B cell (primary cell): ENCODE measurements at places on chromosomes 11 and 22. TPM values are rescaled to one million over a fixed set of nuclear protein-coding genes. Genes with fewer than 3 reads are reported as not detected.
A peak's percentile ranks its signal among the peaks of the same experiment; 100 is the strongest.

DNA sequence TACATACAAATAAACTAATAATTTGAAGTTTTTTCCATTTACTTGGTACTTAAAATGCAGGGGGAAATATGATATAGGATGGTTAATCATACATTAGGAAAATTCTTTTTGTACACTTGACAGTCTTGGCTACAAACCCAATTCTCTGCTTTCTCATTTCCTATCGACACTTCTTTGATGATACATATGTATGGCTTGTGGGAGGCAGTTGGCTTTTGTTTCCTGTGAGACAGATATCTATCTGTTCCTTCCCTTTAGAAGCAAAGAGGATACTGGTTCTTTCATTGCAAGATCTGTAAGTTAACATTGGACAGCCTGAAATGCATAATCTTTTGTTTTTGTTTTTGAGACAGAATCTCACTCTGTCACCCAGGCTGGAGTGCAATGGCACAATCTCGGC, 47.9 kb upstream of the ADORA2A start:
- DNase-seq = no peak

- DNase-seq = no peak
These were observed 6.8 kb upstream of the SLC22A8 start for GRCh38 chr11:63022441-63022840.

GRCh38 chr22:27512283-27512761, 289.2 kb downstream of the MN1 start:
- no peak for DNase-seq

GRCh38 chr11:102467080-102467708, 14.6 kb upstream of the TMEM123 start:
- DNase-seq = no peak

DNA sequence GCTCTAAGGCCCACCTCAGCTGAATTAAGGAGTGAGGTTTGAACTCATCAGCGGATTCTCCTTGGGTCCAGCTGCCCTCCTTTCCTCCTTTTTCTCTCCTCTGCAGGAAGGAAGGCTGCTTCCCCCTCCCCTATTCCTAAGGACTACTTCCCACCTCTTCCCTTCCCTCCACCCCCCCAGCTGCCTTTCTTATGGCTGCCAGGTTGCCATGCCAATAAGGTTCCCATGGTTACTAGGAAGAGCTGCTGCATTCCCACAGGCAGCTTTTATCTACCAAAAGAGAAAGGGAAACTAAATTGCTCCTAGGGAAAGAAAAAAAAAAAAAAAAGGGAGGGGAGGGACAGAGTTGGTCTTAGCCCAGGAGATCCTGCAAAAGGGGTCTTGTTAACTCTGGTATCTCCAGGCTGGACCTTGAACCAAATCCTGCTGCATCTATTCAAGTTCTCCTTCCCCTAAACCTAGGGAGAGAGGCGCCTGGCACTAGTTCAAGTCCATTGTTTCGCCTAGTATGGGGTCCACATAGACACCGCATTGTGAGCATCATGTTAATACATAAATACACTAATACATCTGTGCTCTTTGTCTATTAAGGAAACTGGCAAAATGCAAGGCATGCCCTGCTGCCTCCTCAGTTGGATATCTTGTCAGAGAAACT, 21.2 kb upstream of the FEZ1 start:
- DNase-seq = no peak

DNA sequence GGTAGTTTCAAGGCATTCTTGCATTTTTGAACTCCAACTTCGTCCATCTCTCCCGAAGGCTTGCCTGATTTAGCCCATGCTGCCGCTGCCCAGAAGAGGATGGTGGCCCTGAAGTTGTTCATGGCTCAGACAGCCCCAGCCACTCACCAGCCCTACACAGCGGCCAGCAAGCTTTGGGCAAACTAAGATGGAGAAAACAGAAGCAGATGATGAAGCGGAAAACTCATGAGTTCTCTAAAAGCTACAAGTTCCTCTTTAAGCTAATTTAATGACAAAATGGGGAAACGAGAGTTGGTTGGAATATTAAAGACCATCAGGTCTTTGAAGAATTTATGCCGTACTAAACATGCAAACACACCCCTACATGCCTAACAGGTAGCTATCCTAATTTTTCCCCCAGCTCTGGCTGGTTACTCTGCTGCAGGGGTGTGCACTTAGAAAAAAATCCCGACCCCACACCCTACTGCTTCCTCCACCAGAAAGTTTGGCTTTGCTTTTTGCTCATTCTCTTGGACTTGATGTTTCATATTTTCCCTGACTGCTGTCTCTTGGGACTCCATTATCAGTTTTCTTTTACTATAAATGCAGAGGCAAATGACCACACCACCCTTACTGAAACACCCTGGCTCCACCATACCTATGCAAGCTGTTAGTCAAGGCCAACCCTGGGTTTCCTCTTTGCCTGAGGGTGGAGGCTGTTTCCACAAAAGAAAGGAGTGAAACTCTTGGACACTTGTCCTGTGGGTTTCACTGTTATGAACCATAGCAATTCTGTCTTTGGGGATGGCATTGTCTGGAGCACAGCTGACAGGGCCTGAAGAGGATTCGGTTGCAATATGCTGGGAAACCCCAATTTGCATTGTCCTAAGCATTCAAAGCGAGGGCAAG, at the start of gene MPEG1:
Gene MPEG1, minus strand, starts transcription at position 184 of the 888 bp plus-strand sequence. Its CDS starts 62 bp downstream, at position 122.
- DNase-seq = peak; percentile 83

DNA sequence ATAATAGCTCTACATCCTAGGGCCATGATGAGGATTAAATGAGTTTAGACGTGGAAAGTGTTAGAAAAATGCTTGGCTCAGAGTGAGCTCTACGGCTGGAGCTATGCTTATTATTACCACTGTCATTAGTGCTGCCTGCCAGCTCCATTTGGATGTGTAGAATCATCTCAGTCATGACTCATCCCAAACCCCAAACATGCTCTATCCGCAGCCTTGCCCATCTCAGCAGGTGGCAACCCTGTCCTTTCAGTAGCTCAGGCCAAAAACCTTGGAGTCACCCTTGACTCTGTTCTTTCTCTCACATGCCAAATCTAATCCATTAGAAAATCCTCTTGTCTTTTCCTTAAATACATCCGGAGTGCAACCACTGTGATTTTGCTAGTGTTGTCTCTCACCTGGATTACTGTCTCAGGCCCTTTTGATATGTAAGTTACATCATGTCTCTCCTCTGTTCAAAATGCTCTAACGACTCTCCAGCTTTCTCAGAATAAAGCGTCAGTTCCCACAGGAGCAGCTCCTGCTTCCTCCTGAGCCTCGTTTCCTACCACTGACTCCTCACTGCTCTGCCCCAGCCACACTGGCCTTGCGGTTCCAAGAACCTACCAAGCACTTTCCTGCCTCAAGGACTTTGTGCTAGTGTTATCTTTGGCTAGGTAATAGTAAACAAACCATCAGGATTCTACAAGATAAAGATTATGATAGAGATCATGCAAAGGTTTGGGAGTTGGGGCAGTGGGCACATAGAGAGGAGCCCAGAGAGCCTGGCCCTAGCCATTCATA, 10.5 kb upstream of the CHRM1 start:
- DNase-seq = no peak

DNA sequence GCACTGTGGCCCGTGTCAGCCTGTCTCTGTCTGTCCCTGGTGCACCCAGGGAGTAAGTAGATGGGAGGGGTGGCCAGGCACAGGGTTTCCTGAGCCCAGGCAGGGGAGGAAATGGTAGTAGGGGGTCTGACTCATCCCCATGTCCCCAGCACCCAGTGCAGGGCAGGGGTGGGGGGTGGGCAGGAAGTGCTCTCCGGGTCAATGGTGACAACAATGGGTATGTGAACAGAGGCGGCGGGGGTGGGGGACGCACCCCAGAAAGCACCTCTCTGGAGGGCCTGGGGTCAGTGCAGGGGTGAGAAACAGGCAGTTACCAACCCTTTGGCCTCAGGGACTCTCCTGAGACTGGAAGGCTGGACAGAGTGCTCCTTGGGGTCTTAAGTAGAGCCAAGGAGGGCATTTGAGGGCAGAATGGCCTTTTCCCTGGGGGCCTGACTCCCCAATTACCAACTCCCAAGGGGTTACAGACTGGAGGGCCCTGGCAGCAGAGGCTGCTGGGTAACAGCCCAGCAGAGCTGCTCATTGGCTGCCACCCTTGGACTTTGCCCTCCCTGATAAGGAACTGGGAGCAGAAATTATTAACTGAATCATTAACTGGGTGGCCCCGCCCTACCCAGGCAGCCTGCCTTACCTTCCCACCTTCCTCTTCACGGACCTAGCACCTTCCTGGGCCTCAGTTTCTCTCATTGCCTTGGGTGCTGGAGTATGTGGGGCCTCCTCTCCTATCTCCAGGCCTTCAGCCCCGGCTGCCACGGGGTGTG, 4.2 kb downstream of the MYRF start:
- no peak for DNase-seq

GRCh38 chr22:17916226-17916889, 108.0 kb downstream of the MICAL3 start:
- DNase-seq = no peak

DNA sequence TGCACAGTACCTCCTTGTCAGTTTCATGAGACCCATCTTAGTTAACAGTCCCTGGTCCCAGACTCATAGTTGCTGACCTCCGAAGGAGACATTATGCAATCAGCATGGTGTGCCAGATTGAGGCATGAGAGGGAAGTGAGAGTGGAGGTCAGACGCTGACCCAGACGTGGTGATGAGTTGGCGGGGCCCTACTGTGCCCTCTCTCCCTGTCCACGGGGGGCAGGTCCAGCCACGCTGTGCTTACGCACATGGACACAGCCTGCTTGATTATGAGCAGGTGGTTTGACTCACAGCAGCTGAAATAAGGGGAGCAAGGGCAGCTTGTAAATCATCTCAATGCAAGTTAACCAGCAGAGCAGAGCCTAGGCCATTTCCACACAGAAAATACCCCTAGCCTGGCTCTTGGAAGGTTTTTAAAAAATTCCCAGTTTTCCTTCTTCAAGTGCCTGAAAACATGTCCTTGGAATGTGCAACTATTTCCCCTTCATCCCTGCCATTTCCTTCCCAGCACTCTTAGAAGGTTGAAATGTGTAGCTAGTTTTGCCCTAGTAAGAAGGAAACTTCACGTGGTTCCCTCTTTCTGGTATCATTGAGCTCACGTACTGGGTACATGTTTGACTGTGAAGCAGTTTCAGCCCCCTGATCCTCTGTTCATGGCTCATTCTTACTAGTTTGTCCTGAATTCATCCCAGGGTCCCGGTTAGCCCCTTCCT, 122.6 kb upstream of the SORL1-AS1 start:
- DNase-seq = peak; percentile 32

Gene CARD16
- 25.0 and 33.6 TPM in 2 replicates for total RNA-seq

Gene AQP11
- 0.47 and 0.49 TPM in 2 replicates for total RNA-seq

Gene OR10G8
- not detected in 2 replicates for total RNA-seq

Gene HTR3B
- not detected in 2 replicates for total RNA-seq

Gene HEPN1
- total RNA-seq = not detected in 2 replicates
